Caco-2 (cell line): ENCODE measurements at places on chromosomes 5 and 9. TPM values are rescaled to one million over a fixed set of nuclear protein-coding genes. Genes with fewer than 3 reads are reported as not detected.

DNA sequence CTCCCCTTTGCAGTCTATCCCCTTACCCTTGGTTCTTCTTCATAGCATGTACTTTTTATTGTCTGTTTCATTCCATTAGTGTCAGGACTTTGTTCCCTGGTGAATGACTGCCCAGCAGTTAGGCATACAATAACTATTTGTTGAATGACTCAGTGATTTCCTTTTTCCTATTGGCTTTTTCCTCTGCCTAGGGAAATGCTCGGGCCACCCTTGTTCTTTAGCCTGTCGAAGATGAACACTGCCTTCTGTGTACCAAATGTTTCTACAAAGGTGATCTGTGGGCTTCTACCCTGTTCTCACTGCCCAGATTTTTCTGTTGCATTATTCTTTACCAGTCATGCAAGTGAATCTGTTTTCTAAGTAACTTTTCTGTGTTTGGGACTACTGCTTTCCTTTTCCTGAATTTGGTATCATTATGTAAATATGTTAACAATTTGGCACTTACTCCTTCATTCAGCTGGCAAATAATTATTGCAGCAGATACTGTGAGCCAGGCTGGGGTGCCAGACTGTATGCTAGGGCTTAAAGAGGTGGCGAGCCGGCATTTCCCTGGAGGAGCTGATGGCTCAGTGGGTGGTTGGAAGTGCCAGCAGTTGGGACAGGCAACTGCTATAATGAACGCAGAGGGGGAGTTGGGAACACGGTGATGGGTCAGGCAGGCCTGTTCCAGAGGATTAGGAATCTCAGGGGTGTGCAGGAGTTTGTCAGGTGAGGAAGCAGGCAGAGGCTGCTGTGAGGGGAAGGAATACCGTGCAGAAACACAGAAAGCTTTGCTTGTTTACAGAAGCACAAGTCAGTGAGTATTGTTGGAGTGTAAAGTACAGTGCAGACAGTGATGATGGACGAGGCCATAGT is 30.6 kb downstream of the KDM4C start:
- H3K27ac ChIP-seq: peak overlapping the region; percentile 92
- no peaks in the 10 kb centered on the region for H3K27me3 ChIP-seq
- peaks cover 47% of the 10 kb centered on the region for H3K4me1 ChIP-seq
- no peak overlapping the region for H3K4me3 ChIP-seq
- H3K36me3 ChIP-seq: no peaks in the 10 kb centered on the region

DNA sequence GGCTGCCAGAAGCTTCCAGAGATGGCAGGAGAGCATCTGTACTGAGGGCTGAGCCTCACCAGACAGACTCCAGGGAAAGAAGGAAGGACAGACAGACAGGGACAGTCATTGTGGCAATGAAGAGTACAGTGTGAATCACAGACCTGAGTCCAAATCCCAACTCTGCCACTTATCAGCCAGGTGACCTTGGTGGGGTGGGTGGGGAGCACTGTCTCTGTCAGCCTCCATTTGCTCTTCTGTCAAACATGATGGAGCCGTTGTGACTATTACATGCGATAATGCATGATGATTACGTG is 85.9 kb upstream of the FSTL4 start:
- no peak overlapping the region for H3K4me3 ChIP-seq
- H3K4me1 ChIP-seq: no peaks in the 10 kb centered on the region
- H3K27me3 ChIP-seq: no peaks in the 10 kb centered on the region
- no peak for DNase-seq
- no peak overlapping the region for H3K27ac ChIP-seq

GRCh38 chr9:33778700-33779351 is 16.5 kb upstream of the PRSS3 start:
- peak; percentile 63 for DNase-seq
- H3K36me3 ChIP-seq: no peaks in the 10 kb centered on the region
- no peaks in the 10 kb centered on the region for H3K4me1 ChIP-seq
- no peak overlapping the region for H3K4me3 ChIP-seq
- H3K27me3 ChIP-seq: no peaks in the 10 kb centered on the region

DNA sequence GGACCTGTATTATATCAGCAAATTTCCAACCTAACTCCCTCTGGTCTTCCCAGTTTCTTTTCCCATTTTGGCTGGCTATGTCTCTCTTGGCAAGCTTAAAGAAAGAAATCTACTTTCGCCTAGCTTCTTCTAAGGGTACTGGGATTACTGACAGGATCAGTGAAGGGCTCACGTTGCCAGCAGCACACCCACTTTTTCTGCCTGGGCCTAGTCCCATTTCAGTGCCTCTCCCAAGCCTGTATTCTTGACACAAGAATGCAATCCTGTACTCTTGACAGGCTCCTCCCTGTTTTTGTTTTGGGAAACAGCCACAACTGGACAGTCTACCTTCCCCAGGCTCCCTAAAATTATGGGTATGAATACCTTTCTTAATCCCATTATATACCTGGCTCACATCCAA is 170.5 kb downstream of the EPB41L4A start:
- H3K4me1 ChIP-seq: no peaks in the 10 kb centered on the region
- no peaks in the 10 kb centered on the region for H3K36me3 ChIP-seq
- no peak overlapping the region for H3K4me3 ChIP-seq
- no peak overlapping the region for H3K27ac ChIP-seq

DNA sequence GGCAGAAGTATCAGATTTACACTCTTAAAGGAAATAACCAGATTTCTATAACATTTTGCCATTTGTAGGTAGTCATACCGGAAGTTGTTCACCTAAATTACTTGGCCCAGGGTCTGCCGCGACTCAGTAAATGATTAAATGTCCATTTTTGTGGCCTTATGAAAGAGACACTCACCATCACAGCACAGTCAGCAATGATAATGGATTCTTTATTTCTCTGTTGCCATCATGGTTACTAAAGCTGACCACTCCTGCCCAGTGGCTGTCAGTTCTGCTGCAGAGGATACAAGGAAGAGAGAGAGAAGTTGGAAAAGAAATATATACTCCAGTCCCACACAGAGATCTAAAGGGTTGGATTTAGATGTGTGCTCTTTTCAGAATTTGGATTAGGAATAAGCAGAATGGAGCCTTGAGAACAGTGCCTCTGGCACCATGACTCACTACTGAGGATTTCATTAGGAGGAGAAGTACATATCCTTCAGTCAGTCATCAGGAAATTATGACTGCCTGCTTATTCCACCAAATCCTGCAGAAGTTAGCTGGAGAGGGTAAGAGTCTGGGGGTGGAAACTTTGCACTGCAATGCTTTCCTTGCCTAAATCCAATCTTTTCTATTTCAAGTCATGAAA is 72.8 kb upstream of the EFNA5 start:
- H3K36me3 ChIP-seq: no peaks in the 10 kb centered on the region
- H3K4me3 ChIP-seq: no peak overlapping the region
- H3K27ac ChIP-seq: no peak overlapping the region
- H3K27me3 ChIP-seq: no peaks in the 10 kb centered on the region
- H3K4me1 ChIP-seq: no peaks in the 10 kb centered on the region; the same call in 1 of the 2 replicates

The CMYA5 gene
- 0.39 and 0.74 TPM in 2 replicates for total RNA-seq

DNA sequence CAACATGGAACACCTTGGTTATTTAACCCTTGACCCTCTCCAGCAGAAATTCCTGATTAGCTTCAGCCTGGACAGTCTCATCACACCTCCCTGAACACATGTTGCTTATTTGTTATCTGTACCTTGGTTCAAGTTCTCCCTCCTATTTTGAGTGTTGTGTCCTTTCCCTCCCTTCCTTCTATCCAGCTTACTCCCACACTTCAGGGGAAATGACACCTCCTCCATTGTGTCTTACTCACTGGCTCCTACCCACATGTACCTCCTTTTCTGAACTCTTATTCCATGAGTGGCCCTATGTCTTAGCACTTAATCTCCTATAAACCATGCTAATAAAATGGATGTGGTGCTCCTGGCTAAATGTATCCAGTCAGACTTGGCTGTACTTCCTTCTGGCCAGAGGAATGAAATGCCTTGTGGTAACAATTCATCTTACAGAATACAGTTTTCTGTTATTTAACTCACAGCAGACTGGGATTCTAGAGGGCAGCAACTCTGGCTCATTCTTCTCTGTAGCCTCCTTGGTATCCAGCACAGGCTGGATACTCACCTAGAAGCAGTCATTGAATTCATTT is 11.2 kb downstream of the LIX1 start:
- no peak overlapping the region for H3K27ac ChIP-seq
- H3K4me1 ChIP-seq: no peaks in the 10 kb centered on the region
- H3K27me3 ChIP-seq: no peaks in the 10 kb centered on the region
- no peaks in the 10 kb centered on the region for H3K36me3 ChIP-seq

- no peaks in the 10 kb centered on the region for H3K27me3 ChIP-seq
- H3K36me3 ChIP-seq: no peaks in the 10 kb centered on the region
- H3K27ac ChIP-seq: no peak overlapping the region
- DNase-seq: no peak
- H3K4me3 ChIP-seq: no peak overlapping the region
Observed at GRCh38 chr9:125399165-125399564, 137.5 kb downstream of the GAPVD1 start.

The TMOD1 gene
- total RNA-seq: 1.00 and 1.1 TPM in 2 replicates

DNA sequence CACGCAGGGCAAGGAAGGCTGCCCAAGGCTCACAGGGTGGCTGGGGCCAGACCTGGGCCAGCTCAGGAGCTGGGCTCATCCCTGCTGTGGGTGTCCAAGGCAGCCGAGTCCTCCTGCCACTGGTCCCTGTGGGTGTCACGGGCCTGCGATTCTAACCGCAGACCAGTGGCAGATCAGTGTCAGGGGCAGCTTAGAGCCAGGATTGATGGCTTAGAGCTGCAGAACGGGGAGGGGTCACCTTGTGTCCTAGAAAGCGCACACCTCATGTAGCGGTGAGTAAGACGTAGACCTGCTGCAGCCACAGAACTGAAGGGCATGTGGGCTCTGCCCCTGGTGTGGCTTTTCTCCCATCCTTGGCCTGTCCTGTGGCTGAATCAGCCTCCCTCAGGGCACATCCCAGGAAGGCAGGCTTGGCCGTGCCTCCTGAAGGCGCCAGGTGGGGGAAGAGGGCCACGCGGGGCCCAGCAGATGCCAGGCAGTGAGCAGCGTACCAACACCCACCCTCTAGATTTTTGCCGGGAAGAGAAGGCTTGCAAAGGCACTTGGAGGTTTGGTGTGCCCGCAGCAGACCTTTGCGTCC is 78.3 kb upstream of the FCN2 start:
- no peaks in the 10 kb centered on the region for H3K4me1 ChIP-seq
- no peak for DNase-seq
- H3K4me3 ChIP-seq: no peak overlapping the region
- no peaks in the 10 kb centered on the region for H3K27me3 ChIP-seq
- no peaks in the 10 kb centered on the region for H3K36me3 ChIP-seq

GRCh38 chr9:133333011-133333410 is 3.0 kb downstream of the SURF6 start:
- no peak overlapping the region for H3K27ac ChIP-seq
- peaks cover 6% of the 10 kb centered on the region; the same call in 1 of the 2 replicates for H3K4me1 ChIP-seq
- DNase-seq: no peak

DNA sequence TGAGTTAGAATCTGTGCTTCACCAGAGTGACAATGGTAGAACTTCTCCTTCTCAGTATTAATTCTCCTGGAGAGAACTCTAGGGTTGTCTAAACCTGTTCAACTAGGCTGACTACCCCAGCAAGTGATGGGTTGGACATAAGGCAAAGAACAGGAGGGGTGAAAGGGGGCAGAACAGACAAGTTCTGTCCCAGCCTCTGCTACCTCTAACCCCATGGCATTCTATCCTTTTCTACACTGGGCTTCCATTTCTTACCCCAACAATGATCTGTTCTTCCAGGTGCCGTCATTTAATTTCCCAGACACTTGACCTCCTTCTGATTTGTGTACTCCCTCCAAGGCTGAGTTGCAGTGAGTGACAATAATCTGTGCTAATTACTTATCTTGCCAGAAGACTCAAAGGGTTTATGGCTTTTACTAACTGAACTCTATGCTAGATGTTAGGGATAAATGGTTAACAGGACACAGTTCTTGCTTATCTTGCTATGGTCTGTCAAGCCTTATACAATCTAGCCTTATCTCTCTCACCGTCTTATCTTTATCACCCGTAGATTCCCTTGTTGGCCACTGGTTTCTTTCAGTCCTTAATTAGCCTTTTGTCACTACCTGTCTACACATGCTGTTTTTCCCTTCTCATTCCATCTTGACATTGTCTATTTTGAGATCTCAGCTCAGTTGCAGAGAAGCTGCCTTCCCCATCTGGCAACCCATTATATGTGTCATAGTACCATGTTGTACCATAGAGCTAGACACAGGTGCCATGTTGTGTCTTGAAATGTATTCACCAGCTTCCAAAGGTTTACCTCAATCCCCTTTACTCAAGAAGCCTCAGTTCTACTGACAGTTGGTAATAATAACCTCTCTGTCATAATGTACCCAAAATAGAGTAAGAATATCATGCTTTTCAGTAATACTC is 10.0 kb upstream of the MATR3 start:
- peaks cover 38% of the 10 kb centered on the region for H3K4me1 ChIP-seq
- H3K27me3 ChIP-seq: no peaks in the 10 kb centered on the region
- no peak overlapping the region for H3K27ac ChIP-seq

- H3K4me3 ChIP-seq: no peak overlapping the region
- no peaks in the 10 kb centered on the region for H3K27me3 ChIP-seq
- H3K27ac ChIP-seq: no peak overlapping the region
- no peaks in the 10 kb centered on the region for H3K36me3 ChIP-seq
- peaks cover 50% of the 10 kb centered on the region for H3K4me1 ChIP-seq
Observed at GRCh38 chr5:132430746-132431145, 59.8 kb downstream of the IRF1 start.

DNA sequence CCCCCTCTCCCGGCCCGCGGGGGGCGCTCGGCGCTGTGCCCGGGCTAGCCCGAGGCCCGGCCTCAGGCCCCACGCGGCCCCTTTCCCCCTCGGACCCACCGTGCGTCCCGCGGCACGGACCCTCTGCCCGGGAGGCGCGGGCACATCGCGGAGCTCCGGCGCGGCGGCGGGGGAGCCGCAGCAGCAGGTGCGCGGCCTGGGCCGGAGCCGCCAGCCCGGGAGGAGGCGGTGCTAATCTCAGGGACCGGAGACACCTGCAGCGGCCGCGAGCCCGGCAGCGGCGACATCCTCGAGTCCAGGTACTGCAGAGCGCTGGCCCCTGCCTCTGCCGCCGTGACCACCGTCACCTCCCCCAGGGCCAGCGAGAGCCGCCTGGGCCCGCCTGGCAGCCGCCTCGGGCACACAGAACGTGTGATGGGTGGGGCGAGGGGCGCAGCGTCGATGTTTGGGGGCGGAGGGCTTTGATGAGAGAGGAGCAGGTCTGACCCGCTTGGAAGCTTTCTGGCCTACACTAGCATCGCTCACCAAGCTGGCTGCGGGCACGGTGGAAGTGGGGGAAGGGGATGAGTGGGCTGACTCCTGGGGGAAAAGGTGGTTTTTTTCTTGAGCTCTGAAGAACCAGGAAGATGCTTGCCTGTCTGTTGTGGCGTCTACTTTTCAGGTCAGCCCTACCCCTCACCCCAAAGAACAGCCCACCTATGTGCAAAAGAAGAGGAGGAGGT is 524 bp downstream of the CYFIP2 start:
- H3K4me3 ChIP-seq: peak overlapping the region; percentile 64
- DNase-seq: peak; percentile 74
- no peak overlapping the region for H3K27ac ChIP-seq
- H3K36me3 ChIP-seq: no peaks in the 10 kb centered on the region
- H3K4me1 ChIP-seq: no peaks in the 10 kb centered on the region

- no peaks in the 10 kb centered on the region for H3K4me1 ChIP-seq
- no peak overlapping the region for H3K27ac ChIP-seq
- no peak for DNase-seq
- H3K36me3 ChIP-seq: no peaks in the 10 kb centered on the region
- H3K27me3 ChIP-seq: no peaks in the 10 kb centered on the region
Observed at GRCh38 chr9:119020284-119020683, 349.0 kb downstream of the BRINP1 start.

The CAVIN4 gene
- total RNA-seq: 1.5 and 1.7 TPM in 2 replicates
